ENCODE measurements at places on chromosomes 2 and 18. TPM values are rescaled to one million over a fixed set of nuclear protein-coding genes. Genes with fewer than 3 reads are reported as not detected.

GRCh38 chr2:172381275-172382027, 45.9 kb upstream of the ITGA6 start:
- DNase-seq, result no peak

GRCh38 chr2:223415071-223415470, 187.1 kb downstream of the SCG2 start:
- DNase-seq, result no peak

Gene DSG1
- not detected for total RNA-seq

Gene XIRP2
- total RNA-seq, result 0.06 TPM

- no peak for DNase-seq
Observed at GRCh38 chr2:109411640-109412325, 202.0 kb downstream of the SEPTIN10 start.

- no peak for DNase-seq
Observed at GRCh38 chr2:12705230-12705629, 11.5 kb upstream of the TRIB2 start.

DNA sequence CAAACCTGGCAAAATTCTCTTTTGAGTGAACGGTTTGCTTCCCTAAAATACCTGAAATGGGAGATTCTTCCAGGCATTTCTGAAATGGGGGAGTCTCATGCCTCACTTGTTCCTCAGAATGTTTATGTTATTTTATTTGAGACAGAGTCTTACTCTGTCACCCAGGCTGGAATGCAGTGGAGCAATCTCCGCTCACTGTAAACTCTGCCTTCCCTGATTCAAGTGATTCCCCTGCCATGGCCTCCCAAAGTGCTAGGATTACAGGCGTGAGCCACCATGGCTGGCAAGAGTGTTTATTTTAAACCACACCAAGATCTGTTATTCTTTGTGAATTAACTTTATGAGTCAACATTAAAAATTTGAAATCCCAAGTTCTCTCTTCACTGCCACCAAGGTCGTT, 6.4 kb upstream of the FHL2 start:
- DNase-seq, result peak; percentile 69

- DNase-seq, result no peak
Observed at GRCh38 chr2:172539767-172540166, 16.1 kb upstream of the PDK1 start.

Gene SPIRE1
- 26.0 TPM for total RNA-seq

Gene IL1F10
- total RNA-seq, result not detected

Gene CDKL4
- total RNA-seq, result not detected

Gene COL3A1
- 602 TPM for total RNA-seq

DNA sequence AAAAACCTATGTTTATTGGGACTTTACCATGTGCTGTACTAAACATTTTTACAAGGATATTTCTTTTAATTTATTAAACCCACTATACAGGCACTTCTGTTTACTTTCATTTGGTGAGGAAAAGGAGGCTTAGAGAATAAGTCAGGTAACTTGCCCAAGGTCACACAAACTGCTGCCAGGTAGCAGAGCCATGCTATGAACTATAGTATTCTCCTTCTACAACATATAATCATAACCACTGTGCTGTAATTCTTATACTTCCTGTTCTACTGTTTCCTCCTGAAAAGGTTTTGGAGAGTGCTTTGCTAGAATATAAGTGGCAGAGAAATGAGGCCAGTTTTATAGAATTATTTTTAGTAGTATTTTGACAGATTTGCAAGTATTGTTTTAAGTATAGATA, 29.5 kb downstream of the SLC39A10 start:
- no peak for DNase-seq

Gene ADGRF3
- not detected for total RNA-seq

Gene ZNF892
- total RNA-seq, result 4.6 TPM

DNA sequence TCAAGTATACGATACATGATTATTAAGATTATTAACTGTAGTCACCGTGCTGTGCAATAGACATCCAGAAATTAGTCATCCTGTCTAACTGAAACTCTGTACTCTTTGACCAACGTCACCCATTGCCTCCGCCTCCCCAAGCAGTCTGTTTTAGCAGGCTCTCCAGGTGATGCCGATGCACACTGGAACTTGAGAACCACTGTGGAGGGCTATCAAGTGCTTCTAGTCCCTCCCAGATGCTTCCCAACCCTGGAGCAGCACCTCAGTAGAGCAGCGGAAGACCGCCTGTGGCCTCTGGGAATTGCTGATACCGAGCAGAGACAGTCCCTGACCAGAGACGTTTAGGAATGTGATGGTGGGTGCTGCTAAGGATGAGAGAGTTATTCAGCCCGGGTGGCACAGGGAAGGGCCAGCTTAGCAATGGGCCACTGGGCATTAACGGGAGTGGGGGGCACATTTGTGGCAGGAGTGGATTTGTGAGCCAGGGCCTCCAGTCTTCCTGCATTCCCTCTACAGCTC, 50.7 kb downstream of the LIPG start:
- DNase-seq, result no peak

Gene NIFK
- 55.7 TPM for total RNA-seq

- DNase-seq, result peak; percentile 79
Observed at GRCh38 chr2:214410918-214411554, at the start of gene VWC2L. Gene VWC2L, plus strand, starts transcription at chr2:214411054. Its CDS starts 3,140 bp downstream, at chr2:214414194.

- DNase-seq, result no peak
Observed at GRCh38 chr2:191287820-191288219, 42.6 kb downstream of the MYO1B start.

GRCh38 chr2:202152104-202152715, 79.2 kb downstream of the KIAA2012 start:
- DNase-seq, result no peak

Gene NCL
- total RNA-seq, result 154 TPM

Gene SERPINB5
- not detected for total RNA-seq

Gene C2orf78
- total RNA-seq, result not detected

Gene SCN3A
- not detected for total RNA-seq

DNA sequence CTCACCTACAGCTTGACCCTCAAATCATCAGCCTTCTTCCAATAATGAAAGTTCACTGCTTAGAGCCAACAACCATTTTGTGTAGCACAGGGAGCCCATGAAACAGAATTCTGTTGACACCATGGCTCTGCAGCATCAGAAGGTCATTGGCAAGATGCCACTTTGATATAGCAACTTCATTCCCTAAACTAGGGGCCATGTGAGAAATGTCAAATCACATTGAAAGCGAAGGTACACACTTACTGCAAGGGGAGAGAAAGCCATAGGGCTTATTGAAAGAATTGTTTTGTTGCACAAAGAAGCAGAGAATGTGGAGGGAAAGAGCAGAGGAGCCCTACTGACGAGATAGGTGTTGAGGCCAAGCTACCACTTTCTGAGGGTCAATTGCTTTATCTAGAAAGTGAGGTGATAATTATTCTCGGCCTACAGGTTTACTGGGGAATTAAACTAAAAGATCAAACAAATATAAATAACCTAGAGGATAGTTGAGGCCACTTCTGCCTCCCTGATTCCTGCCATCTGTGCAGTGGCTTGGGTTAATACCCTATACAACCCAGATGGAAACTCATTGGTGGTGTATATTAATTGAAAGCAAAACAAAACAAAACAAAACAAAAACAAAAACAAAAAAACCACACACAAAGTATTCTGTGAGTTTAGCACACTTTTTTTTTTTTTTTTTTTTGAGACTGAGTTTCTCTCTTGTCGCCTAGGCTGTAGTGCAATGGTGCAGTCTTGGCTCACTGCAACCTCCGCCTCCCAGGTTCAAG, 5.9 kb upstream of the ABCA12 start:
- DNase-seq, result no peak

DNA sequence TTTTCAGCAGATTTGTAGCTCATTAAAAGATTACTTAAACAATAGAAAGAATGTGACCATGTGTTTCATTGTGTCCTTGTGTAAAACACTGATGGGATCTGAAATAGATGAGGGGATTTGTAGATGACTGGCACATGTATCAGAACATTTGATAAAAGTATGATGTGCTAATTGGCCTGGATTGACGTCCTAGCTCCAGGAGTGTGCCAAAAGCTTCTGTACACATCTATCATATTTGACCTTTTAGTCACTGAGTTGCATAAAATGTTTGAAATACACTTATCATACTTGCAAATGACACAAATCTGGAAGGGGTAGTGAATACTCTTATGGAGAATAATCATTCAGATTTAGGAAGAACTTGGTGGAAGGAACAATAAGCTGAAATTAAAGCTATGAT, 778.5 kb downstream of the ERBB4 start:
- no peak for DNase-seq

DNA sequence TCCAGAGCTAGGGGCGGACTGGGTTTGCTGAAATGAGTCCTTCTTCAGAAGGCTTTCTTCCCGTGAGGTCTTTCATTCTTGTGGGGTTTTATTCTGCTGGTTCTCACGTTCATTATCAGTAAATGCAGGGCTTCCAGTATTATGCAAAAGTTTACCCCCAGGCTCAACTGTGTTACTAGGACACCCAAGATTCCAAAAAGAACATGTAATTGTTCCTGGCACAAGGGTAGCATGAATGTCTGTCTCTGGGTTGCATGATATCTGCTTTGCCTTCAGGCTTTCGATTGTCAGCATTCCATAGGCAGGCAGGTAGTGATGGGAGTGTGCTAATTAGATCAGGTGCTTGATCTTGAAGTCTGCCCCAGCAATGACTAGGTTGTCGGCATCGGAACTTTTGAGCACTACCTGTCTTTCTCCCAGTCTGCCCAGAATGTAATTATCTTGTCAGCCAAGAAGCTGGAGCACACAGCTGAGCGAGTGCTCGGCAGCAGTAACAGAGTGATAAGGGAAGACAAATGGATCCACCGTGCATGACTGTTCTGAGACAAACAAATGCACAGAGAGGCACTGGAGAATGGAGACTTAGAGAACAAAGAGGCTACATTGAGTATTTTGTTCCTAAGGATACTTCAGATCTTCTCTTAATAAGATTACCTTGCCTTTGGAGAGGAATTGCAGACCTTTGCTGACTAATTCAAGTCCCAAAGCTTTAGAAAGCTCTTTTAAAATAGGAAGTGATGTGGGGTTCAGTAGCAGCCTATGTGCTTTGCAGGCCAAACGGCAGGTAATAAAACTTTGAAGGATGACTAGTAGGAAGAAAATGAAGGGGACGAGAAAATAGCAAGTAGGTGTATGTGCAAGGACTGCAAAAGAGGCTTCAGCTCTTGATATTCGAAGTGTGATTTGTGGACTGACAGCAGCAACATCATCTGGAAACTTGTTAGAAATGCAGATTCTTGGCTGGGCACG, 41.9 kb downstream of the ITGB6 start:
- DNase-seq, result no peak

DNA sequence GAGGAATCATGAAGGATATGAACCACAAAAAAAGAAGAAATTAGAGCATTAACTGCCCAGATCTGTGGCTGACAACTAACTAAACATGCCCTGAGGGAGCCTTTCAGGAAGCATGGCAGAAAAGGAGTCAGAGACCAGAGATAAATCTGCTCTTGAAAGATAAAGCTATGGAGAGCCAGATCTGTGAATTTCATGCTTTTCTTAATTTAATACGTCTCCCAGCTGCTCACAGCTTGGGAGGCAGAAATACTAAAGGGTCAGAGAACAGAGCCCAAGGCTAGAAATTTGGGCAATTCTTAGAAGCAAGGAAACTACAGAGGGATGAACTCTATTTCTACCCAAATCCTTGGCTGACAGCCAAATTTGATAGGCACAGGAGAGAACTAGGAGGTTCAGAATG, 223.0 kb upstream of the DPP10 start:
- DNase-seq, result no peak

- no peak for DNase-seq
Observed at GRCh38 chr18:74434466-74434865, 22.6 kb downstream of the DIPK1C start.

DNA sequence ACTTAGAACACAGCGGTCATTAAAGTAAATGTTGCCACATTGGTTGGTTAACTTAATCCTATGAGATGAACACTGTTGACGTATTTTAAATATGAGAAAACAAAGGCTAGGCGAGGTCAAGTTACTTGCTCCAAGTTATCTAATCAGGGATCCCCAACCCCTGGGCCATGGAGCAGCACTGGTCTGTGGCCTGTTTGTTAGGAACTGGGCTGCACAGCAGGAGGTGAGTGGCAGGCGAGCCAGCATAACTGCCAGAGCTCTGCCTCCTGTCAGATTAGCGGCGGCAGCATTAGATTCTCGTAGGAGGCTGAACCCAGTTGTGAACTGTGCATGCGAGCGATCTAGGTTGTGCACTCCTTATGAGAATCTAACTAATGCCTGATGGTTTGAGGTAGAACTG, 878.9 kb downstream of the CPS1 start:
- no peak for DNase-seq

Gene ABCG5
- not detected for total RNA-seq

GRCh38 chr2:210540471-210540870, 15.9 kb upstream of the CPS1 start:
- DNase-seq, result no peak

GRCh38 chr2:95031726-95032116, 6.2 kb downstream of the MAL start:
- DNase-seq, result no peak

Gene DNPEP
- total RNA-seq, result 55.0 TPM

Gene RUFY4
- total RNA-seq, result not detected

GRCh38 chr18:59229701-59230443, 9.9 kb downstream of the GRP start:
- no peak for DNase-seq

Gene NEURL3
- not detected for total RNA-seq

DNA sequence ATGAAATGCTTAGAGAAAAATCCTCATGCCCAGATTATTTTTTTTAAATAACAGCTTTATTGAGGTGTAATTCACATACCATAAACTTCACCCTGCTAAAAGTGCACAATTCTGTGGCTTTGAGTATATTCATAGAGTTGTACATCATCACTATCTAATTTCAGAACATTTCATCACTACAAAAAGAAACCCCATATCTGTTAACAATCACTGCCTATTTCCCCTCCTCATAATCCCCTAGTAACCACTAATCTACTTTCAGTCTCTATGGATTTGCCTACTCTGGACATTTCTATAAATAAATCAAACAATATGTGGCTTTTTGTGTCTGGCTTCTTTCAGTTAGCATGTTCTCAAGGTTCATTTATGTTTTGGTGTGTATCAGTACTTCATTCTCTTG, 51.4 kb downstream of the OSBPL1A start:
- peak; percentile 32 for DNase-seq

DNA sequence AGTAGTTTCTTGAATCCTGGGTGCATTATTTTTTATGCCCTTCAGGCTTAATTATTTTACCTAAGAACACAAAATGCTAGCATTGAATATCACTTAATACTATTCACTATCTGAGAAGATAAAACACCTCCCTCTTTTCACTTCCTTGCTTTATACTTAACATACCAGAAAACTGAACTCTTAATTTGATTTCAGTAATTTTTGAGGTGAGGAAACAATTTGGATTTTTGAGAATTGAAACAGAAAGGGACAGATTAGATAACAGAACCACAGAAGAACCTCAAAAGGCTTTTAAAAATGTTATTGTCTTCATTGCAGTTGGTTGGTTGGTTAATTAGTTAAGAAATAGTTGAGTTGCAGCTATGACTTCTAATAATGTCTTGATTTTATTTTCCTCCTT, 69.5 kb downstream of the GPD2 start:
- DNase-seq, result no peak
